ENCODE measurements at places on chromosomes 5 and 9.

GRCh38 chr9:116030517-116030916, 123.1 kb upstream of the PAPPA start:
- no peak for DNase-seq

GRCh38 chr5:28473531-28474107, 1435.2 kb upstream of the CDH9 start:
- no peak for DNase-seq

DNA sequence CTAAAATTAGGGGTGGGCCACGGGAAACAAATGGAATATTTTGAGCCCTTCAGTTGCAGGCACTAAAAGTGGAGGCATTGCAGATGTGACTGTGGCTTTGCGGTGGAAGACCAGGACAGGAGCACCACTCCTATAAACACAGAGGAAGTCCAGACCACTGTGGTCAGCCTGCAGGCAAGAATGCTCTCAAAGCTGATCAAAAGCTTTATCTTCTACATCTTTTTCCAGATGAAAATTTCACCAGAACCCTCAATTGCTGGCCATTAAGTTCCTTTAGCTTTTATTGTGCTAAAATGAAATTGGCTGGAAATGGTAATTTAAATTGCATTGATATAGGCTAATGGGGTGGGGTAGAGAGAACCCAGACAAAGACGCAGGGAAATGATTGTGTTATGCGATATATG, 208.8 kb downstream of the ERCC6L2 start:
- DNase-seq = no peak

DNA sequence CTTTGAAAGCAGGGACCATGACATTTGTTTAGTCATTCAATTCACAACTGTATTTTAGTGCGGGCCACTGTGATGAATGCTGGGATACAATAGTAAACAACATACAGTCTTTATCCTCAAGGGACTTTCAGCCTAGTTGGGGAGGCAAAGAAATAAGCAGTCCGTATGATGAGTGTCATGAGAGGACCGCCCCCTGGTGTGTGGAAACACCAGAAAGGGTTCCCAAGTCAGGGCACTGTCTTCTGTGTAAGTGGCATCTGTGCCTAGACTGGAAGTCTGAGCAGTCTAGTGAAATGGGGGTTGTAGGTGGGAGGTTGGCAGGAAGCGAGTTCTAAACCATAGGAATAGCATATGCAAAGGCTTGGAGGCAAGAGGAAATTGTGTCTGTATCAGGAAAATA, 6.8 kb downstream of the C9orf43 start:
- no peak for DNase-seq

GRCh38 chr9:121597698-121598166, 53.7 kb upstream of the DAB2IP start:
- DNase-seq = no peak

- DNase-seq = no peak
Observed at GRCh38 chr9:6771722-6772121, 13.9 kb downstream of the KDM4C start.

GRCh38 chr9:33785914-33786313, 9.4 kb upstream of the PRSS3 start:
- no peak for DNase-seq

DNA sequence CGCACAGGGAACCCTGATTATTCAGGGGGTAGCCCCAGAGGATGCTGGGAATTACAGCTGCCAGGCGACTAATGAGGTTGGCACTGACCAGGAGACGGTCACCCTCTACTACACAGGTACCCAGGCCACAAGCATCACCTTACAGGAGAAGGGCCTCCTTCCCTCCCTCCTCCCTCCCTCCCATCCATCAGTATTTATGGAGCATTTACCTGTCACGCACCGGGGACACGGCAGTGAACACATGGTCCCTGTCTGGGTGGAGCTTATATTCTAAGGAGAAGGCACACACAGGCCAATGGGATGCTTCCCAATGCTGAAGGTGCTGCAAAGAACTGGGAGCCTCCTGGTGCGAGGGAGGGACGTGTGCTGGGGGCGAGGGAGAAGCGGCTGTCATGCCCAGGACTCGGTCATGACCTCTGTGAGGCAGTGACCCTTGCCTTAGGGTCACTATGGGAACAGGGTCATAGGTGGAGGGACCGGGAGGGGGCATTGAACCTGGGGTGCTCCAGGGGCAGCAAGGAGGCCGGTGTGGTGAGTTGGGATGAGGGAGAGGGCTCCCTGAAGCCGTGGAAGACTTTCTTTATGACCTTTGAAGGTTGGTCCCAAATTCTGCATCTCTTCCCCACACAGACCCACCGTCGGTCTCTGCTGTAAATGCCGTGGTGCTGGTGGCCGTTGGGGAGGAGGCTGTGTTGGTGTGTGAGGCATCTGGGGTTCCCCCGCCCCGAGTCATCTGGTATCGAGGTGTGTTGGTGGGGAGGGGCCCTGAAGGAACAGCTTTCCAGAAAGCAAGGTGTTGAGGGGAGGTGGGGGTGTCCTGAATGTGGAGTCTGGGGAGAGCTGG, 41.5 kb downstream of the HMCN2 start:
- no peak for DNase-seq

GRCh38 chr9:74496819-74497747, at the start of gene RORB:
TSS of gene RORB (plus strand) at chr9:74497335. CDS start at chr9:74497977, 642 bp downstream.
- no peak for DNase-seq

GRCh38 chr9:134561427-134562145, 80.0 kb upstream of the COL5A1 start:
- DNase-seq = no peak

DNA sequence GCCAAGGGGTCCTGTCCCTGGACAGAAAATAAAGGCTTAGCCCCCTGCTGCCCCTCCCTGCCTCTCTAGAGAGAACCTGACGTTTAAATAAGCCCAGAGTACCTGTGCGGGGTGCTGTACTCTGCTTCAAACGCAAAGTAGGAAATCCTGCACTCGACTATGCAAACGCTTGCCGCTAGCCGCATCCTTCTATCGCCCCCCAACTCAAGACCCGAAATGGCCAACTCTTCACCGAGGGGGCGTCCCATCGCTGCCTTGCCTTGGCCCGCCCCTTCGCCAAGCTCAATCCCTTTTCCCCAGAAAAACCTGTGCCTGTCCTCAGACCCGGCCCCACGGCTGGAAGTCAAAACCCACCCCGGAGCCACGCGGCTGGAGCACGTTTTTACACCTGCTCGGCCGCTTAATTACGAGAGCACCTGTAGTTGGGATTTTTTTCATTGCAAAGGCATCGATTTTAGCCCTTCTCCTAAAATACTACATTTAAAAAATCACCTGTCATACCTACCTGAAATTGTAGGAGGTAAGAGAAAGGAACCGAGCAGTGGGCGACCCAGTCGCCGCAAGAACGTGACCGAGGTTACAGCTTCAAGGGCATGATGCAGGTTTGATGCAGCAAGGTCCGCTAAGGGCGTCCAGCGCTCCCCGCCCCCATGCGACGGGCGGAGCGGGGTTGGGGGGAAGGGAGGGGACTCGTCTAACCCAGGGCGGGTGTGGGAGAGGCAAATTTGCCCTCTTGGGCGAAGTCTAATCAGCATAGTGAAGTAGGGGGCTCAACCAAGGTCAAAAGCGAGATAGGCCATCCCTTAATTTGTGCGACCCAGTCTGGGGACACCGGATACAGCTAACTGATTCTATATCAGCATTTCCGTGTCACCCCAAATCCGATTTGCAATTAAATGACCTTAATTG, 3.5 kb downstream of the ELAVL2 start:
- DNase-seq = no peak

DNA sequence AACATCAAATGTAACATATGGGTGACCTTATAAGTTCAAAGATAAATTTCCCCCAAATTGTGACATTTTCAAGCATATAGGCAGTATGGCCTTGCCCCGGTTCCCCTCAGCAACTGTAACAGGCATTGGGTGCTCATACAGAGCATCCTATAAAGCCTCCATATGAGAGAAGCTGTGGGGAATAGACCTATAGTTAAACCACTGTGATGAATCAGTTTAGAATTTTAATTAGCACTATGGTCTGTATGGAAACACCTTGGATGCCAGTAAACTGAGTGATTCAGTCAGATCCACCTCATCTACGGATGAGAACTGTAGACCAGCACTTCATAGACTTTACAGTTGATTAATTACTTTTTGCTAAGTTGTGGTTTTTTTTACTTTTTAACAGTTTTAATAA, 79.4 kb downstream of the ERCC6L2 start:
- no peak for DNase-seq

GRCh38 chr9:96219026-96219899, 82.7 kb downstream of the HSD17B3 start:
- no peak for DNase-seq

DNA sequence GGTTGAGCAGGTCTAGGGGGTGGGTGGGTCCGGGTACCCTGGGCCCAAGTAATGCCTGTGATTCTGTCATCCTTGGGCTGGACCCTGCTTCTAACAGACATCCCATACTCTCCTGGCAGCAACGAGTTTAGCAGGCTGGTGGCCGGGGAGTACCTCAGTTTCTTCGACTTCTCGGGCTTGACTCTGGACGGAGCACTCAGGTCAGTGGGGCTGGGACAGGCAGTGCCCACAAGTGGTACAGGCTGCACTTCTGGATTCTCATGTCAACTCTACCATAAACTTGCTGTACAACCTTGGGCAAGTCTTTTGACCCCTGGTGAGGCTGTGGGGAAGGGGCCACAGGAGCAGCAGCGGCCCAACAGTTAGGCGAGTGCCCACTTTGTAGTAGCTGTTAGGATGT, 21.8 kb downstream of the PSD2 start:
- no peak for DNase-seq

Data from stimulated activated CD4-positive, alpha-beta T cell treated with anti-CD3 and anti-CD28 coated beads, Interleukin-1b, Interleukin-23, amount 100 ng/mL, for 1 hour (primary cell).